ENCODE measurements at places on chromosomes 1 and 21.

DNA sequence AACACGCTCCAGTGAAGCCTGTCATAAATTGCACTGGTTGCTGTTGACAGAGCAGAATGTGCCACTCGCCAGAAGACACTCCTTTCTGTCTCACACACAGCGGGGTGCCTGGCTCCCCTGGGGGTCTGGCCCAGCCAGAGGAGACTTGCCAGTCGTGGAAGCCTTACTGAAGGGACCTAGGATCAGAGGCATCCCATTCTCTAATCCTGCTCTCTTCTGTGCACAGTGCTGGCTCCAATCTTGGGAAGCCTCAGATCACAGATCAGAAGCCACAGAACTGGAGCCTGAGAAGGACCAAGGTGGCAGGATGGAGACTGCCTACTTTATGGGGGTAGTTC lies 1.4 kb downstream of the SLC9A1 start:
- DNase-seq: no peak

- no peak for DNase-seq
These were observed 15.4 kb downstream of the KAZN start for GRCh38 chr1:14613926-14614325.

DNA sequence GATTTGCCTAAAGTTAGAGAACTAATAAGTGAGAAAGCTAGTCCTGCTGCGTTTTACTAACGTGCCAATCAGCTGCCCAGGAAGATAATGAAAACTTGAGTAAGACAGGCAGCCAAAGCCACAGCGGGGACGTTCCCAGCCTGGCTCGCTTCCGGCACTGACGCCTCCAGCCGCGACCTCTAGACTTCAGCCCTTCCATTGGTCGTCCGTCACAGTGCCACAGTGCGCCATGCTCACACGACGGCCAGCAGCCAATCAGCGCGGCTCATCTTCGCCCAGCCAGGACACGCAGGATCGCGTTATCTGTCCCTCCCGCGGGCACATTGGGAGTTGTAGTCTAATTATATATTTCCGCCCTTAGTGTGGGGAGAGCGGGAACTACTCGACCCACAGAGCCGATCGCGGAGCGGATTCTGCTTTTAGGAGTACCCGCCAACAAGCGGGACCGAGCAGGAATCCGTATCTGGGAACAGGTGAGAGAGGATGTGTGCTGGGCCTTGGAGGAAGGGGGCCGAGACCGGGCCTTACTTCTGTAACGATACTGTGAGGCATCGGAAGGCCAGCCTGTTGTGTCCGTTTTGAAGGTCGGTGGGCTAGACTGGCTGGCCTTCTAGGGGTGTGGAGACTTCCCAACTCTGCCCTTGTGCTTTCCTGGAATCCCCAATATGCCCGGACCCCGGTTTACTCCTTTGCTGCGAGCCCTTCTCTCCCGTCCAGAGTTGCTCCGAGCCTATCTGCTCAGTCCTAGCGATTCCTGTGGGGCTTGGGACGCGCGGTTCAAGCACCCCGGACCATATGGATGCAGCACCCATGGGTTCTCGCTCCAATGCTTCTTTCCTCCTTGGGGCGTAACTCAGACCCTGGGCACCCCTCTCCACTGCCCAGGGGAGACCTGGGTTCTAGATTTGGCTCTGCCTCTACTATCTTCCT lies at the start of gene FDPS:
Gene FDPS (plus strand): TSS at position 374 of the 930 bp plus-strand sequence. CDS start 924 bp downstream, outside the sequence.
- DNase-seq: peak; percentile 97

- DNase-seq: no peak
These were observed 49.9 kb upstream of the CYP2J2 start for GRCh38 chr1:59976194-59977074.
